Ascending aorta (tissue), 2 donors: ENCODE measurements at places on chromosomes 1 and 21.
A peak's percentile ranks its signal among the peaks of the same experiment; 100 is the strongest.

DNA sequence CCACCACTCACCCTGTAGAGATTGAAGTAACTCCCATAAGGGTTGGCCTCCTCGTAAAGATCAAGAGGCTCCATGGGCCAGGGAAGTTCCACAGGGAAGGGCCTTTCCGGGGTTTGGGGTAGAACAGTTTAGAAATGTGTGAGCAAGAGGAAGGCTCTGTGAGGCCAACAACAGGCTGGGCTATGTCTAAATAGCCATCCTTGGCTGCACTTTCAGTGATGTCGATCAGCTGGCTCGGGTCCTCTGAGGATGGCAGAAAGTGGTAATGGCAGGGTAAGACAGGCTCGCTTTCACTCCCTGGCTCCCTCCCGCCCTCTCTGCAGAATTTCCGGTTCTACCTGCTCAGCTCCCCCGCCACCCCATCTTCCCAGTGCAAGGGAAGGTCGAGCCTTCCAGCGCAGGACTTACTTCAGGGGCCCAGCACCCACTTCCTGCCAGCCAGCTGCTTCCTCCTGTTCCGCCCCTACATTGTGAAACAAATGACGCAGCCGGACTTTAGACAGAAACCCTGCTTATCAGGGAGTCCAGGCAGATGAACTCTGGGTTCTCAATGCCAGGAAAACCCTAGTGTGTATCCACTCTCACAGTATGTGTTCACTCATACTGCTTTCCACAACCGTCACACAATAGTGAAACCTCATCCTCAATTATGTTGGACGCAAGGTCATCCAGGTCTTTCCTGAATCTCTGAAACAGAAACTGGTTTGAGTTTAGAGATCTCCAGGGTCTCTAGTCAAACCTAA is 7.3 kb downstream of the F11R start:
- peak; percentile 72 for DNase-seq

DNA sequence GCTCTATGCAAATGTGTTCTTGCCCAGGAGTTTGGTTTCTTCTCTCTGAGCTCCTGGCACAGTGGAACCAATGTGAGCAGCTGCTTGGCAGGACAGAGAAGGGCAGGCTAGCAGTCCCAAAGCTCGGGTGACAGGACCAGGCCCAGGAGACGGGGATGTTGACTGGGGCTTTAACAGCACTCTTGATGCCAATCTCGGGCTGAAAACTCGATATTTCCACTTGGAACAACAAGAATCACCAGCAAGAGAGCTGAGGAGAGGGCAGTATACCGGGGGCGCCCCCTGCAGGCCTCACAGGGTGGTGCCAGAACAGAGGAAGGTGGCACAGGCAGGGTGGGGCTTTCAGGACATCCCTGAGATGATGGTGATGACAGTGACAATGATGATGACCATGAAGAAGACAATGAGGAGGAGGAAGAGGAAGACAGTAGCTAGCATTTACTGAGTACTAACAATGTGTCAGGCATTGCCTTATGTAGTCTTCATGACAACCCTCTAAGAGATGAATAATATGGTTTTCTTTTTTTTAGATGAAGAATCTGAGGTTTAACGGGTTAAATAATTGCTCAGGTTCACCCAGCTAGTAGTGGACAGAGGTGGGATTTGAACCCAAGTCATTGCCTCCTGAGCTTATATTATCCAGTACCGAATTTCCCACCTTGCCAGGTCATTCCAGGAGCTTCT is 2.7 kb upstream of the KCNJ9 start:
- no peak for DNase-seq

DNA sequence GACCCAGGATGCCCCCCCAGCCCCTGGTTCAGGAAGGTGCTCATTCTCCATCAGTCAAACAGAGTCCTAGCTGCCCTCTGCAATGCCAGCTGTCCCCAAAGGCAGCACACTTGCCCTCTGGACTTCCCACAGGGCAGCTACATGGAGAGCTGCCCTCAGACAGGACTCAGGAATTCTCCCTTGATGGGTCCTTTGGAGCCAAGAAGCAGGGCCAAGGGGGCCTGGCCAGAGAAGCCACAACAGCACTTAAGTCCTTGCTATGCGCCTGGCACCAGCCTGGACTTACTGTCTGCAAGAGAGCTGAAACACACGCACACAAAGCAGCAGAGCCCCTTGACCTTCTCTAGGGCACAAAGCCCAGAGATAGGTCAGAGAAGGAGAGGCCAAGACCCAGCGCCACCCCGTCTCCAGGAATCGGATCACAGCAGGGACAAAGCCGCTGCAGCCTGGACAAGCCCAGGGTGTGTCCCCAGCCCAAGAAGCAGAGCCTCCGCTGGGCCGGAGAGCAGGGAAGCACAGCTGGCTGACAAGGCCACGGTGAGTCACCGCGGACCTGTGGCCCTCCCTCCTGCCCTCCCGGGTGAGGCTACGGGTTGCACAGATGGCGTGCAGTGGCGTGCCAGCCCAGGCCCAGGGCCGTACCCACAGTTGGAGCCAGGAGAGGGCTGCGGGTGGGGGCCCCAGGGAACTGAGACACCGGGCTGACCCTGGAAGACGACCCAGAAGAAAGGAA is 1.7 kb downstream of the WNT9A start:
- DNase-seq: peak; percentile 77

DNA sequence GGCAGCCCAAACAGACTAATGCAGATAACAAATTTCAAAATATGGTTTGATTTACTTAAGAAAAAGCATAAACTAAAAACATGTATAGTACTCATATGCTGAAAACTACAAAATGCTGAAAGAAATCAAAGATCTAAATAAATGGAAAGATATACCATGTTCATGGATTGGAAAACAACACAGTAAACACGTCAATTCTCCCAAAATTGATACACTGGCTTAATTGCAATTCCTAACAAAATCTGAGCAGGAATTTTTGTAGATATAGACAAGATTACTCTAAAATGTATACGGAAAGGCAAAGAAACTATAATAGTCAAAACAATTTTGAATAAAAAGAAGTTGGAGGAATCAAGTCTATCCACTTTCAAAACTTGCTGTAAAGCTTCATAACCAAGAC is 21.0 kb downstream of the SLC19A1 start:
- no peak for DNase-seq

DNA sequence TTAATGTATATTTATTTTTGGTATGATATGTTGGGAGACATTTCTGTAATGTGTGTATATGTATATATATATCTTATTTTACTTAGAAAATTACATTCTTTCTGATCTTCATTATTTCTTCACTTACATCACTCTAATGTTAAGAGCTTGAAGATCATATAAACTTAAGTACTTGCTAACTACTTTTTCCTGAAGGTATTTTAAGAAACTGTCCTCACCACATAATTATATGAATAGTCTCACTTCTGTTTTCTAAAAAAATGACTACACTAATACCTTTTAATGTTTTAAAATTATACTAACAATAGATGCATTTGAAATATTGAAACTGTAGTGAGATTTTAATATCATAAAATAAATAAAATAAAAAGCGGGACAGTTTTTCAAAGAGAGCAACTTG is 377.1 kb downstream of the LRRIQ3 start:
- DNase-seq: no peak

DNA sequence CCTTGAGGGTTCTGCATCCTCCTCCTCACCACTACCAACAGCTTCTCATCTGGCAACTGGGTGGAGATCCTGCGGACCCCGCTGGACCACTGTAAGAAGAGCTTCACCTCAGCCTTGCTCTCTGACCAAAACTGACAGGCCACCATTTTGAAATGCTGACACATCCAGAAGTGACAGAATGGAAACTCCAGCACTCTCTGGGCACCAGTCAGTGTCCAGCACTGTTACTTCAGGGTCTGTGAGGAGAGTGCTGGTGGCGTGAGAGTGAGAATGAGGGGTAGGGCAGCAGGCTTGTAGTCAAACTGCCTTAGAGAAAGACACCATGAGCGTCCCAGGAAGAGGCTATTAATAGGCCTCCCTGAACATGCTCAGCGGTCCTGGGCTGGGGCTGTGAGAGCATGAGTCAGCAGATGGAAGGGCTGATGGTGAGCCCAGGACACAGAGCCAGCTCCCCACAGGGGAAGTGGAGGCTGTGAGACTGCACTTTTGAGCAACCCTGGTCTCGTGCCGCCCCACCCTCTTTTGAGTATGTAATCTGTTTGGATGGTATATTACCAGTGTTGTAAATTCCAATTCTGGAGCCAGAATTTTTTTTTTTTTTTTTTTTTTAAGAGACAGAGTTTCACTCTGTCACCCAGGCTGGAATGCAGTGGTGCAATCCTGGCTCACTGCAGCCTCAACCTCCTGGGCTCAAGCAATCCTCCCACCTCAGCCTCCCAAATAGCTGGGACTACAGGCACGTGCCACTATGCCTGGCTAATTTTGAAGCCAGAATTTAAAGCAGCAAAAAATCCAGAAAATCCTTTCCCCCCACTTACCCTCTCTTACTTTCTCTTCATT is 34.4 kb upstream of the SLC30A1 start:
- peak; percentile 87 for DNase-seq

GRCh38 chr1:102365071-102365470 is 368.3 kb upstream of the OLFM3 start:
- no peak for DNase-seq

DNA sequence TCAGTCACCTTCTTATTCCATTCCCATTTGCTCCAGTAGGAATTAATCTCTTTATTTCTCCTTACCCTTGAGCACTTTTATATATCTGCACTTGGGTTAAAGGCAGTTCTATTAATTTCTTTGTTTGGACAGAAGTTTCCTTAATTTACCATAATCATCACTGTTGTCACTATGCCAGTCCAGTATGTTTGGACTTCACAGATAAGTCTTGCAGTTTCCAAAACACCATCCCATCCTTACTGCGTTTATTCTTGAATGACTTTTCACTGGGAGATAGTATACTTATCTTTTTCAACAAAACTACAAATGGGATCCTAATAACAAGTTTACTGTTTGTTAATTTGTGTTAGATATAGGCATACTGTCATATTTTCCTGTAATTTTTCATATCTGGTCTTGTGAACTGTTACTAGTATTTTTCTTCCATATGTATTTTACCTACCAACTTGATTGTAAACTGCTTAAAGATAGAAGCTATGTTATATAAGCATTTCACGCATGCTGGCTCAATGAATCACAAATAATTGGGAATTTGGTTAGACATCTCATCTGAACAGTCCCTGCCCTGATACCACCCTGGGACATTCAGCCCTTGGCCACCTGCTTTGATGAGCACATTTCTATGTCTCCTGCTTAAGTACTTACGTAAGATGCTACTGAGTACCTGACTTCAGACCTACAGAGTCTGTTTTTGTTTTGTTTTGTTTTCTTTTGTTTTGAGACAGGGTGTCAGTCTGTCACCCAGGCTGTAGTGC is 78.2 kb downstream of the OLFML2B start:
- DNase-seq: no peak

DNA sequence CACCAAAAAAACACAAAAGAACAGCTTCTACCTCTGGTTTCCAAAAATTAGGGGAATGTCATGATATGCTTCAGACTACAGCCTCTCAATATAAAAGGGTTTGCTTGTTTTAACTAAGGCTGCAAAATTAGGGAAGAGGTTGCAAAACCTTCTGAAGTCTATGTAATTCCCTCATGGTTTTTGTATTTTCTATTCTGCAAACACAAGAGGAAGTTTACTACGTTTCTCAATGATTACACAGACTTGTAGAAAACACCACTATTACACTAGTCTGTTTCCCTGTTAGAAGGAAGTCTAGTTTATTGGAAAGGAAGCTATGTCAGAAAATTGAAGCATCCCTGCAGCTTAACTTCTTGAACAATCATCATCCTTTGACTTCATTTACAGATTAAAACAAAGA is 229.7 kb upstream of the FMN2 start:
- no peak for DNase-seq

- DNase-seq: no peak
Measured at GRCh38 chr1:234281826-234282489, 91.3 kb upstream of the COA6 start.

DNA sequence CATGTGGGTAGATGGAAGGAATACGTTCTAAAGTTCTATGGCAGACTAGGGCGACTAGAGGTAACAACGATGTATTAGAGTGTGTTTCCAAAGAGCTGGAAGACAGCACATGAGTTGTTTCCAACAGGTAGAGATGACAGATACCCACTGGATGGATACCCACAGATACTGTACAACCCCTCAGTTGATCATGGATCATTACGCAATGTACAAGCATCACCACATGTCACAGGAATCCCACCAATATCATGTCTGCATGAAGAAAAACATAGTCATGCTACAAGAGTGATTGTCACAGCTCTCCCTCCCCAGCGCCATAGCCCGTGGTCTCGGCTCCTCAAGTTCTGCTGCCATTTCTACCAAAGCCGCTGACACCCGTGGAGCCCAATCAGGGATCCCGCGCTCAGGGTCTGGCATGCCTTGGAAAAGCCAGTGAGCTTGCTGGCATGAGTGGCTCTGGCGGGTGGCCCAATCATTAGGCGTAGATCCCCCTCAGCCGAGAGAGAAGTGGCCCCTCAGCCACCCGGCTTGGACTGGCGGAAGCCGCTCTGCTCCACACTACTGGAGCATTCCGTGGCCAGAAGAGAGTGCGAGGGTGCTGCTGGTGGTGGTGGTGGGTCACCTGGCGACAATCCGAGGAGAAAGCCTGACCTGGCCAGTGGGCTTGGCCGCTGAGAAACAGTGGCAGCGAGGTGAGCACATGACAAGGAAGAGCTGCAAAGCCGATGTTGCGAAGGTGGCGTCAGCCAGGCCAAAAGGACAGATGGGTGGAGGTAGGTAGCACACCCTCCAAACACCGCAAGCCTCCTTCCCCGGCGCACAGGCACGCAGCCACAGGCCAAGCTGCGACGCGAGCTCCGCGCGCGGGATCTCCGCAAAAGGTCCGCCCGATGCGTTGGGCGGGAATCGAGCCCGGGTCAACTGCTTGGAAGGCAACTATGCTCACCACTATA is 65.7 kb upstream of the FCGR2A start:
- DNase-seq: peak; percentile 62

DNA sequence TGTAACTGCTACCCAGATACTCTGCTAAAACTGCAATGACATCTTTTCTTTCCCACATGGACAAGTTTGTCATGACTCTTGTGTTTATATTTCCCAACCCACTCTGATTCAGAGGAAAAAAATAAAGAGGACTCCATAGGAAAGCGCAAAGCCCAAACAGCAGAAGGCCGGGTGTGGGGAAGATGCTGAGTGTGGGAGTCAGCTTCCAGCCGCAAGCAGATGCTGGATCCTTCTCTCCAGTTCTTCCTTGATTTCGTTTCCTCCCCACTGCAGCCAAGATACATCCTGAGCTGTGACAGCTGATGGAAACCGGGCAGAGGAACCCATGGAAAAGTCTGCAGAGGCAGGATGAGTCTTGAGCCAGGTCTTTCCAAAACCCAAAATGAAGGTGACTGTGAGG is 498.2 kb downstream of the PLPP3 start:
- no peak for DNase-seq

- no peak for DNase-seq
Measured at GRCh38 chr1:41169799-41170180, 72.3 kb downstream of the SCMH1 start.

- no peak for DNase-seq
Measured at GRCh38 chr1:157844089-157844830, 2.7 kb upstream of the CD5L start.

- peak; percentile 91 for DNase-seq
Measured at GRCh38 chr1:59422921-59423575, 126.2 kb downstream of the FGGY start.

- no peak for DNase-seq
Measured at GRCh38 chr21:40377135-40377534, 469.8 kb downstream of the DSCAM start.
